GM20000 (cell line): ENCODE measurements at places on chromosomes 16 and 17.

GRCh38 chr17:73585583-73585982 lies 58.7 kb downstream of the SDK2 start:
- no peak for DNase-seq

GRCh38 chr16:79864781-79865391 lies 264.3 kb upstream of the MAF start:
- DNase-seq, result no peak

- DNase-seq, result no peak
Observed at GRCh38 chr17:40951011-40951622, 13.7 kb upstream of the KRT23 start.

DNA sequence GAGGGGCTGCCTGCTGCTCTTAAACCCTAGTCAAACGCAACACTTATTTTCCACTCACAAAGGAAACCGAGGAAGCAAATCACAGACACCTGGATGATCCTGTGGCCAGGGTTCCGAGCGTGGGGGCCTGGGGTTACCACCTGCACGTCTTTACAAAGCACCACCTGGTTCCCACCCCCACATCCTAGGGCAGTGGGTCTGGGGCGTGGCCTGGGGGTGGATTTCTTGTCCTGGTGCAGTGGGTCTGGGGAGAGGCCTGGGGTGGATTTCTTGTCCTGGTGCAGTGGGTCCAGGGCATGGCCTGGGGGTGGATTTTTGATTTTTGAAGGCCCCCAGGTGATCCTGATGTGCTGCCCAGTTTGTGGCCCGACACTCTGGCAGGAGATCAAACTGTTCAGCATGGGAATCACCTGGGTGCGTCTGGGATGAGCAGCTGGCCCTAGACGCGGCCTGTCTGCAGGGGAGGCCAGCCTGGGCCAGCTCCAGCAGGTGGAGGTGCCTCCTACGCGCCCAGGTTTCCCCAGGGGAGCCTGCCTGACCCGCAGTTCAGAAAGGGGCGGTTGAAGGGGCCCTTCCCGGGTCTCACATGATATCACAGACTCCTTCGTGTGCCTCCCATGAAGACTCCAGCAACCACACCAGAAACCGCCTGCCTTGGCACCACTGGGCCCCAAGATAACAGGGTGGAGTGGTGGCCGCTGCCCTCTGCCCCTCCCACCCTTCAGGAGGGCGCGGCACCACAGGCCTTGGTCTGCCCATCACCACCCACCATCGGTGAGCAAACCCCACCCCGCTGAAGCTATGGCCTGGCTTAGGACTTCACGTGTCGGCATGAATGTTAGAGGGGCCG lies 6.3 kb downstream of the HAGH start:
- no peak for DNase-seq

DNA sequence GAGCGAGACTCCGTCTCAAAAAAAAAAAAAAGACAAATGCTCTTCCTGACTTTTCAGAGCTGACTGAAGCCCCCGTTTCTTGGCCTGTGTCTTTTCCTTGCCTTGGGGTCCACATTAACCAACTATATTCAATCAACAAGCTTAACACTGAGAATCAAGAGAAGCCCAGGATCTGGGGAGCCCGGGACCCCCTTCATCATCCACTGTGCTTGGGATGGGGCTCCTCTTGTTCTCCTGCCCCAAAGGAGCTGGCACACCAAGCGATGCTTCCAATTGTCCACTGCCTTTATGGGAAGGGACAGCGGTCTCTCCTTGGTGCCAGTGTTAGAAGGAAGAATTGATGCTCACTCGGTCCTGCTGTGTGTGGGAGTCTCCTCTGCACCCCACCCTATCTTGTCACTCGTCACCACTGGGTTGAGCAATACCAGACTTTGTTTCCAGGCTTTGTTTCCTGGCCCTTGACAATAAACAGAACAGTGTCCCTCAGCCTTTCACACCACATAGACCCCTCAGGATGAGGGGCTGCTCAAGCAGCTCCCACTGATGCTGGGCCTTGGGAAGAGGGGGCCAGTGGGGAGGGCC lies 146.7 kb downstream of the KCNJ12 start:
- no peak for DNase-seq

GRCh38 chr16:57163842-57164241 lies 22.0 kb downstream of the PSME3IP1 start:
- no peak for DNase-seq

GRCh38 chr17:65261682-65262636 lies 124.8 kb downstream of the RGS9 start:
- no peak for DNase-seq

- DNase-seq, result no peak
Observed at GRCh38 chr16:75590920-75591843, 25.0 kb downstream of the GABARAPL2 start.

GRCh38 chr16:71364133-71364681 lies 5.7 kb downstream of the CALB2 start:
- no peak for DNase-seq

DNA sequence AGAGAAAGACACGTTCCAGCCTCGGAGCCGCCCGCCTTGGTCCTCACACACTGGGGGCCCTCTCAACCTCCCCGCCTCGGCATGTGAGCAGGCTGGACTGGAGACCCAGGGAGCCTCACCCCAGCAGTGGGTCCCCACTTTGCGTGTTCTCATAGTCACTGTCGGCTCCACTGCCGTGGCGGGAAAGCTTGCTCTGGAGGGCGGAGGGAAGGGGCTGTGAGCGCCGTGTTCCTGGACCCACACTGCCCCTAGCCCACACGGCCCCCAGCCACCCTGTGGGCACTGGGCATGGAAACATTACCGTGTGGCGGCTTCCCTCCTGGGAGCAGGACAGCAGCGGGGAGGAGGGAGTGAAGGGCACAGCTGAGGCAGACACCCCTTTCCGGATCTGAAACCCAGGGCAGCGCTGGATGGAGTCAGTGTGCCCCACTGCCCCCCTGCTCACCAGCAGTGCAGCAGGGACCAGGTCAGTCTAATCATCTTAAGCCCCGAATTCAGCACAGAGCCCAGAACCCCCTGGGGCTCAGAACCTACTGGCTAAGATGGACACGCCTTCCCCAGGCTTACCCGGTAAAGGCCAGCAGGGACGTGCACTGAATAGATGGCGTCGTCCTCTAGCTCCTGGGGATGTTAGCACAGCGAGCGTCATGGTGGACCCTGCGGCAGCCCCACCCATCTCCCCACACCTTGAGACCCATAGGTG lies 7.2 kb downstream of the TP53I13 start:
- DNase-seq, result no peak

DNA sequence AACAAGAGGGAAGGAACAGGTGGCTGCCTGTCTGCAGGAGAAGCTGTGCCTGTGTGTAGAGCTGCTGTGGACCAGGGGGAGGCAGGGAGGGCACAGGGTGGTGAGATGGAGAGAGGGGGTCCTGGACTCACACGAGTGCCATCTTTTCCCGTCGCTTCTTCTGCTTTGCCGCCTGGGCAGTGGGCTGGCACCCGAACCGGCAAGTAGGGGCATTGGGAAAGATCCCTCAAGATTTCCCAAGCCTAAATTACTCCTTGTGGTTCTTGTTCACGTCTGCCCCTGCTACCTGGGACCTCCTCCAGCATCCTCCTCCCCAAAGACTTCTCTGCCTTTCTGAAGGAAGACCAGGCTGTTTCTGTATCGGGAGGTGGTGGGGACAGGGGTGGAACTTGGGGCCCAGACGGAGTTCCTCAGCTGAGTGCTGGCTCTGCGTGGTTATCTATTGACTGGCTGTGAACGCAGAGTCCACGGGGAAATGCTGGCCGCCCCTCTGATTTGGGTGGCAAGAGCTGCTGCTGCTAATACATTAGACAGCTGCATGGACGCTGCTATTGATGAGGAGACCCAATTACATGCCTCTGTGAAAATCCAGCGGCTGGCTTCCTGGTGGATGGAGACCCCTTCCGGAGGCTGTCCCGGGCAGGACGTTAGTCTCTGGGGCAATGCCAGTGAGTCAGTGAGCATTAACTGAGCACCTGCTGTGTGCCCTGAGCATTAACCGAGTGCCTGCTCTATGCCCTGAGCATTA lies 114.5 kb downstream of the OR1D5 start:
- DNase-seq, result no peak

DNA sequence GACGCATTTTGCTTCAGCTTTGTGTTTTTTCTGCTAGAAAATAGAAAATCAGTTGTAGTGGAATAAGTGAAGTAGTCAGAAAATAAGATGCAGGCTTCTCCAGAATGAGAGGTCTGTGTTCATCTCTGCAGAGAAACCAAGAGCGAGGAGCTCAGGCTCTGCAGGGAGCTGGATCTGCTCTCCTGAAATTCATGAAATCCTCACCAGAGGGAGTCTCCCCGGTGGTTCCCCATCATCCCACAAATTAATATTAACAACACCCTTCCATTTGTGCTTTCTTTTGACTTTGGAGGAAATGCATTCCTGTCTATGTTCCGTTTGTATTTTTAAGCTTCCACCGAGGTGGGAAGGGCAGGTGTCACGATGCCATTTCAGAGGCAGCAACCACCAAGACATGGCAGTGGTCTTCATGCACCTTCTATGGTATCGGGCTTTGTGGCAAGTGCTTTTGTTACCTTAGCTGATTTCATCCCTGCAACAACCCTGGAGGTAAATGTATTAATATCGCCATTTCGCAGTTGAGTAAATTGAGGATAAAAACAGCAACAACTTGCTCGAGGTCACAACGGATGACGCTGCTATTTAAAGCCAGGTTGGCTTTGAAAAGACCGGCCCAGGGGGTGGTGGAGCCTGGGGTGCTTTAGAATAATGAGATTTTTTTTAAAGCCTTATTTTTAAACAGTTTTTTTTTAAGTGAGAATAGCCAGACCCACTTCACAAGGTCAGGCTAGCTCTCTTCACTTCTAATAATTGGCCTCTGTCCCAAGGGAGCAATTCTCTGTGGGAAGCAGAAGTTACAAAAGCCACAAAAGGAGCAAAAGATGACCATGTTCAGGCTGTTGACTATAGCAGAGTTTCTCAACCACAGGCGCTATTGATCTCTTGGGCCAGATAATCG lies 367.6 kb upstream of the ERCC4 start:
- no peak for DNase-seq

DNA sequence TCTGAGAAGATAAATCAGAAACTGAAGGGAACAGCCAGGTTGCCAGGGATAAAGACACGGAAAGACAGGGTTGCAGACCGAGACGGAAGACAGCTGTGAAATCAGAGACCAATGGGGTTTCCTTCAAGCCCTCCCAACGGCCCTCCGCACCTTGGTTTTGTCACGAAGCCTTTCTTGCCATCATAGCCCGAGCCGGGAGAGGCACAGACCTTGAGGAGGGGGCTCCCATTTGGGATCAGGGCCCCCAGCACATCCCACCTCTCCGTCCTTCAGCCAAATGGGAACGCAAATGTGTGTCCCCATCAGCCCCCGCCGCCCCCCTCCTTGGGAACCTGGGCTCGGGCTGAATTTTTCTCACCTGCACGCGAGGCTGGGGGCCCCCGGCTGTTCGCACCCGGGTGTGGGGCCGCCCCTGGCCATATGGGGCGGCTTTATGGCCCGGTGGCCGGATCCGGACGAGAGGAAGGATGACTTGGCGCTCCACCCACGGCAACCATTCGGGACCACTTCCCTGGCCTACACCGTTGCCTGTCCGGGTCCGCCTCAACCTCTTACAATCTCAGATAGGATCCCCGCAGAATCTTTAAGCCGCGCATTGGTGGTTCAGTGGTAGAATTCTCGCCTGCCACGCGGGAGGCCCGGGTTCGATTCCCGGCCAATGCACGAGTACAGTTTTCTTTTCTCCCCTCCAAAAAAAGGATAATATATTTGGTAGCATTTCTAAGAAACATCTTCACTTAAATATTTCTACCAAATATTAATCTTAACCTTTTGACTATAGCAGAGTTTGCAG lies 1.4 kb upstream of the HES7 start:
- DNase-seq, result peak; percentile 86

DNA sequence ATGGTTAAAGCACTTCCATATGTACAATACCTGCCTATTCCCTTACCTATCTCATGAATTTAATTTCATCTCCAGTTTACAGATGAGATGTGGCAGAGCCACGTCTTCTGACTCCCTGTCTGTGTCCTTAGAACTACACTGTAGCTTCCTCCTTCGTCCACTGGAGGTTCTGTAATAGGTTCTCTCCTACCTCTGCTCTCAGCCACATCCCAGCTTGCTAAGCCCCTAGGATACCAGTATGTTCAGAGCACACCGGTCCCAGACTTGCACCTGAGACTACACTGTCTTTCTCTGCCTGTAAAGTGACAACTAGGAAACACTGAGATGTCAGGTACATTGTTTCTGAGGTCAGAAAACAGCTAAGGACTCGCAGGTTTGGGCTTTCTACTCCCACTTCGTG lies 3.8 kb upstream of the RASL10B start:
- no peak for DNase-seq

GRCh38 chr16:19415461-19415860 lies 2.2 kb upstream of the TMC5 start:
- no peak for DNase-seq
